ENCODE measurements at places on chromosomes 3 and 15. TPM values are rescaled to one million over a fixed set of nuclear protein-coding genes. Genes with fewer than 3 reads are reported as not detected.

GRCh38 chr3:170966495-170966894, 58.1 kb upstream of the EIF5A2 start:
- no peak overlapping the region for H3K4me3 ChIP-seq
- no peak overlapping the region for H3K27ac ChIP-seq
- H3K4me1 ChIP-seq, result peaks cover 6% of the 10 kb centered on the region

Gene CD200R1L
- total RNA-seq, result not detected

- DNase-seq, result no peak
- no peak overlapping the region for H3K4me3 ChIP-seq
- peak overlapping the region; percentile 28 for H3K27ac ChIP-seq
- H3K27me3 ChIP-seq, result no peaks in the 10 kb centered on the region
- no peaks in the 10 kb centered on the region for H3K36me3 ChIP-seq
Observed at GRCh38 chr3:187954873-187955586, 198.9 kb upstream of the LPP start.

- H3K27me3 ChIP-seq, result no peaks in the 10 kb centered on the region
- H3K27ac ChIP-seq, result no peak overlapping the region
- H3K4me3 ChIP-seq, result no peak overlapping the region
Observed at GRCh38 chr15:69511716-69512340, 59.2 kb downstream of the RPLP1 start.
